ENCODE measurements at places on chromosomes 12 and 14. TPM values are rescaled to one million over a fixed set of nuclear protein-coding genes. Genes with fewer than 3 reads are reported as not detected.
A peak's percentile ranks its signal among the peaks of the same experiment; 100 is the strongest.

GRCh38 chr14:85344847-85345570 lies 184.9 kb upstream of the FLRT2 start:
- no peak for DNase-seq

- no peak for DNase-seq
Measured at GRCh38 chr12:103667125-103667524, 80.1 kb downstream of the STAB2 start.

GRCh38 chr12:77189458-77189857 lies 124.1 kb upstream of the E2F7 start:
- DNase-seq = no peak

- DNase-seq = no peak
Measured at GRCh38 chr12:20865873-20866272, 55.4 kb downstream of the SLCO1B3 start.

GRCh38 chr12:25976289-25976688 lies 17.8 kb downstream of the RASSF8 start:
- no peak for DNase-seq

- no peak for DNase-seq
Measured at GRCh38 chr14:64550621-64551333, 1.0 kb downstream of the PPP1R36 start.

DNA sequence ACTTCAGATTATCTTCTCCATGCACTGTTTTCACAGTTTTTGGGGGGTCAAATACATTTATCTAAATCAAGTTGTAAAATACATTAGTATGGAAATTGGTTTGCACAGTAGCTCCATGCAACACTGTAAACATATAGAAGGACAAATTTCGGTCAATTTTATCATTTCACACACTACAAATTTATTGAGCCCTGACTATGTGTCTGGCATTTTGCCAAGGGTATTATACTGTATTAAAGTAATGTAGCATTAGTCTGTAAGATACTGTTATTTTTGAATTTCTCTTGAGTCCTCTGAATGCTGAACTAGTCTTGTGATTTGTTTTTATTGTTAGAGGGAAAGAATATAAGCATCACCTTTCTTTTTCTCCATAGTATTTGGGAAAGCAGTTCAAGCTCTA lies 1.3 kb downstream of the RAD9B start:
- DNase-seq = no peak

DNA sequence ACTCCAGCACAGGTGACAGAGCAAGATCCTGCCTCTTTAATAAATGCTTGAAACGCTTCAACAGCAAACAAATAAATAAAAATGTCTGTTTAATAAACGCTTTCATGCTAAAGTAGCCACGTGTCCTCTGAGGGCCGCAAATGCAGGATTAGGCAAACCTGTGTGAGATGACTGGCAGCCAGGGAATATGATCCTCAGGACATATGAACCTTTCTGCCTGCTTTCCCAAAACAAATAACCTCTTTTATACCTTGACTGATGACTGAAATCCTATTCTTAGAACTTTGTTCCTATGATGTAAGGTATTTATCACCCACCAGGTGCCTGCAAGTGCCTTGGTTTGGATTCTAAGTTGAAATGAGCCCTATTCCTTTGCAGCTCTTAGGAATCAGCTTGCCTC lies 14.5 kb upstream of the FLVCR2 start:
- no peak for DNase-seq

DNA sequence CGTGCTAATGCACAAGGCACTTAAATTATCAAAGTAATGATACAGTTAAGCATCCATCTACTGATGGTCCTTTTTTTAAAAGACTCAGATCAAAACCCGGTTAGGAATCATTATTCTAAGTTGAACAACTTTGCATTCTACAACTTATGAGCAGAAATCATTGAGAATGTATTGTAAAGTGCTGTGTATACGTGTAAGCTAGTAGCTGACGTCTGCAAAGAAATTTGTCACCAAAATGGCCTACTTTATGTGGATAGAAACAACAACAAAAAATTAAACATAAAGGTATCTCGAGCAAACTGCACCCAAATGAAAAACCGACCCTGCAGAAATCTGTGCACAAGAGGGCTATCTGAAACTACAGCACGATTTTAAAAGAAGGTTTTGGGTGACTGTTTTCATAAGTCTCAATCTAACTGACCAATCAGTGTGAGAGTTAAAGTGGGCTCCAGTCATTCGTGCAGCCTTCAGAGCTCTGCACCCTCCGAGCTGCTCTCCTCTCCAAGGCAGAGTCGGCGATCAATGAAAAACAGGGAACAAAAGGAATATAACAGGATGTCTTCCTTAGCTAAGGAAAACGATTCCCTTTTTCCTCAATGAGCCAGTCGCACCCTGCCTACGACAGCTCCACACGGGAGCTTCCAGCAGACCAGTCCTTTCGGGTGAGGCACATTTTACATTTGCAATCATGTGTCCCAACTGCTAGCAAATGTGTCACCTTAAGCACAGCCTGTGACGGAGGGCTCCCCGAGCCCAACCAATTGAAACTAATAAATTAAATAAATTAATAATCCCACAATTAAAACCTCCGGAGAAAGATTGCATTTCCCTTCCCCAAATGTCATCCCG lies 200.7 kb upstream of the FOXN3 start:
- peak; percentile 13 for DNase-seq

The NKX2-1 gene
- total RNA-seq = not detected

The BCL7A gene
- 17.0 TPM for total RNA-seq

The KCNA5 gene
- total RNA-seq = 2.1 TPM

The BATF gene
- not detected for total RNA-seq

The SDR39U1 gene
- 60.8 TPM for total RNA-seq

The OR6C68 gene
- total RNA-seq = not detected
